Naive thymus-derived CD8-positive, alpha-beta T cell (primary cell): ENCODE measurements at places on chromosomes 12 and 14. TPM values are rescaled to one million over a fixed set of nuclear protein-coding genes. Genes with fewer than 3 reads are reported as not detected.

DNA sequence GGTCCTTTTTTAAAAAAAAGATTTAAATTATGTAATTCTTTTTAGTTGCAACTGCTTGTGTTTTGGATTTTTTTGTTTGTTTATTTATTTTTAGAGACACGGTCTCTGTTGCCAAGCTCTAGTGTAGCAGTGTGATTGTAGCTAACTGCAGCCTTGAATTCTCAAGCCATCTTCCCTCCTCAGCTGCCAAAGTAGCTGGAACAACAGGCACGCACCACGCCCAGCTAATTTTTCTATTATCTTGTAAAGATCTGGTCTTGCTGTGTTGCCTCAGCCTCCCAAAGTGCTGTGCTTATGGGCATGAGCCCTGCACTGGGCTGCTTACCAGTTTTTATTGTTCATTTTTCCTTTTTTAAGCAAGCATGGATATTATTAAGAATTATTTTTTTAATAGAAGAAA lies 10.6 kb upstream of the ART4 start:
- no peak for DNase-seq

DNA sequence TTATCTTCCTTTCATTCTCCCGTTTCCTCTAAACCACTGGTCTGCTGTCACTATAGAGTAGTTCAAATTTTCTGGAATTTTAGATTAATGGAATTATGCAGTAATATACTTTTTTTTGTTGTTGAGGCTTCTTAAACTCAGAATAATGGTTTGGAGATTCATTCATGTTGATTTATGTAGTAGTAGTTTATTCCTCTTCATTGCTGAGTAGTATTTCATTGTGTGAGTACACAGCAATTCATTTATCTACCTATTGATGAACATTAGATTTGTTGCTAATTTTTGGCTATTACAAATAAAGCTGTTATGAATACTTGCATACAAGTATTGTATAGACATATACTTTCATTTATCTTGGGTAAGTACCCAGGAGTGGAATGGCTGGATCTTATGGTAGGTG lies 7.2 kb downstream of the RASSF8 start:
- no peak for DNase-seq

DNA sequence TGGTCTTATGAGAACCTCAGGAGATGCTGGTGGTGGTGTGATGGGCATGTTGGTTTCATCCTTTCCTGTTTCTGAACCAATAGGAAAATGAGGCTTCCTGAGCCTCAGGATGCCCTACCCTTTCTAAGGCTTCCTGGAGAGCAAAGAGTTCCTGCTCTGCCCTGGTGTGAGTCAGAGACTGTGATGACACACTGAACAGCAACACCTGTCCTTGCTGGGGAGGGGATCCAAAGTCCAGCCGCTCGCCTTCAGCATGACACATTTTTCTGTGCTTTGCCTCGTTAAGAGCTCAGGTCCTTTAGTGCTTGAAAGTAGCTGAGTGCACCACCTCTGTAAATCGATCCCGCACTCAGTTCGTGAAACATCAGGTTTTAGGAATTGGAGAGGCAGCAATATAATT lies 116.0 kb downstream of the CACNA1C start:
- no peak for DNase-seq

Gene DDX24
- polyA plus RNA-seq, result 185 TPM

Gene KRT75
- not detected for polyA plus RNA-seq
